DMS79 (cell line): ENCODE measurements at places on chromosomes 7 and 10.

- DNase-seq = no peak
These were observed 193.8 kb downstream of the LRRTM3 start for GRCh38 chr10:67119651-67120050.

DNA sequence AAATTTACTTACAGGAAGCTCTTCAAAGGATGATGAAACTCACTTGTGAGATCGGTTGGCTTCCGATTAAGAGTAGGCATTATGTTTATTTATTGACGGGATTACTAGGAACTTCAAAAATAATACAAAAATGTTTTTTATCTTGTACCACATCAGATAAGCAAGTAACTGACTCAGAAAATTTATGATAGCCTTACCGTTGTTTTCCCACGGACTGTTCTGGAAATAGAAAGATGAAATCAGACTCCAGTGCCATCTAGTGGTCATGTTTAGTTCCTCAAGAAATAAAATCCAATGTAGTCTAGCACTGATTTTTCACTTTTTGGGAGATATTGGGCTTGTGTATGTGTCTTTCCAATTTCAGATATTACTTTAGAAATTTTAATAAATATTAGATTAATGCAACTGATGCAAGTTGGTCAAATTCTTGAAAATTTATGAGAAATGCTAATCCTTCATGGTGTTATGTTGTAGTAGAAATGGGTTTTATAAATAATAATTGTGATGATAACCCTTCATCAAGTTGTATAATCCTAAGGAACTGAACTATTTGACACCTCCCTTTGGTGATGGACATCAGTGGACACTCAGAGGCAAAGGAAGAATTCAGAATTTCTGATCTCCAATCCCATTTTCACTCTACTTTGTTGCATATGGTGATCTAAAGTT, 168.8 kb downstream of the TMEM26 start:
- DNase-seq = no peak

GRCh38 chr10:62253704-62254103, 14.9 kb downstream of the RTKN2 start:
- DNase-seq = no peak

GRCh38 chr10:16832351-16833080, 15.3 kb upstream of the RSU1 start:
- no peak for DNase-seq

- DNase-seq = no peak
These were observed 25.2 kb upstream of the PLXDC2 start for GRCh38 chr10:19791032-19791431.

DNA sequence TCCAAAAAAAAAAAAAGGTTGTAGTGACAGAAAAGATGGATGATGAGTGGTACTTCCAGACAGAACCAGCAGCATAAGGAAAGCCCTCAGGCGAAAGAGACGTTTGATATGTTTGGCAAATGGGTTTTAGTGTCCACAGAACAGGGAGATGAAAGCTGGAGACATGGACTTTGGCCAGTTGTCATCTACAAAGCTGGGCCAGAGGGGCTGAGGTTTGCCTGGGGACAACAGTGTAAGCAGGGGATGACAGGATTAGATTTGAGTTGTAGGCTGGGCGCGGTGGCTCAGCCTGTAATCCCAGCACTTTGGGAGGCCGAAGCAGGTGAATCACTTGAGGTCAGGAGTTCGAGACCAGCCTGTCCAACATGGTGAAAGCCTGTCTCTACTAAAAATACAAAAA, 47.8 kb upstream of the ELN start:
- DNase-seq = no peak

DNA sequence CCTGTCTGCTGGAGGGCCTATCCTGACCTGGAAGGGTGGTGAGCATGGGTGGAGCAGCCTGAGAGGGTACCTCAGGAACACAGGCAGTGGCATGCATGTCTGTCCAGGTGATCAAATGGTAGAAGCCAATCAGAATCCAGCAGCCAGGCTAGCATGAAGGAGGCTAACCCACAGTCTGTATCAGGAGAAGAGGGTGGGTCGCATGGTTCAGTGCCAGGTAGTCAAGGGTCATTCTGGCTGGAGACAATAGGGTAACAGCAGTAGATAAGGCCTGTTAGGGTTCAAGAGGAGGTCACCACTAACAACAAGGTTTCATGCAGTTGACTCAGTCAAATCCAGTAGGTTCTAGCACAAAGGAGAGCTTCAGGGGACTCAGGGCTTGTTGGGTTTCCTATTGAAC, 10.4 kb downstream of the ALDH18A1 start:
- no peak for DNase-seq

DNA sequence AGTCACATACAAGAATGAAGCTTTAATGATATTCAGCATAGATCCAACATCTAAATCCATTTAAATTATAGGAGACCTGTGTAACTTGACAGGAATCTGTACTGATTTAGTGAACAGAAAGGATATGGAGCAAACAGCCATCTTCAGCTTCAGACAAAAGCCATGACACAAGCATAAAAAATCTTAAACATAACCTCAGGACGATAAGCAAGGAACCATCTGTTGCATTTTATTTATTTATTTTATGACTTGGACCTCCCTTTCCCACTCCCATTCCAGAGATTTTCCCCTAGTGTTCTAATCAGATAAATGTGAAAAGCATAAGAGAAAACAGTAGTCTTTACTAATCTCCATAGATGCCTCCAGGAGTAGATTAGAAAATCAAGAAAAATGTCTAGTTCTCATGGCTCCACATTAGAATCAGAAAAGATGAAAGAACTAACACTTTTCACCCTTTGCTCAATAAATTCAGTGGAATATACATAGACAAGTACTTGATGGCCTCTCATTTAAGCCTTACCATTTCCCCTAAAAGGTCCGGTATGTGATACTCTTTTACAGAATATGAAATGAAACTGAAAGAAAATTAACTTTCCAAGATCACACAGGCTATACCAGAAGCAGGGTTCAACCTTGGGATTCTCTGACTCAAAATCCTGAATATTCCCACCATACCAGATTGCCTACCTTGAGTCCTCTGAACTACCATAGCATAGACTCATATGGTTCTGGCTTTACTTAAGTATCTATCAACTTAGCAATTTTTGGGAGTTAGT, 15.2 kb downstream of the CACNA2D1 start:
- DNase-seq = no peak
